Right atrium auricular region (tissue), 2 donors: ENCODE measurements at places on chromosomes 3 and 15.

DNA sequence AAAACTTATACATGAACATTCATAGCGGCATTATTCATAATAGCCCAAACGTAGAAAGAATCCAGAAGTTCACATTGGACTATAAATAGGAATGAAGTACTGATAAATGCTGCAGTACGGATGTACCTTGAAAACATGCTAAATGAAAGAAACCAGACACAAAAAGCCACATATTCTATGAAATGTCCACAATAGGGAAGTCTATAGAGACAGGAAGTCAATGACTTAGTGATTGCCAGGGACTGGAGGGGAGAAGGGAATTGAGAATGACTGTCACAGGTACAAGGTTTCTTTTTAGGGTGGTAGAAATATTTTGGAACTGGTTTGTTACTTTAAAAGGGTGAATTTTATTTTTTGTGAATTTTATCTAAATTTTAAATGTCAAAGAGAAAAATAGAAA lies 71.4 kb upstream of the SKOR1 start:
- DNase-seq: no peak

GRCh38 chr3:119035014-119035346 lies 334 bp upstream of the IGSF11 start:
- no peak for DNase-seq

DNA sequence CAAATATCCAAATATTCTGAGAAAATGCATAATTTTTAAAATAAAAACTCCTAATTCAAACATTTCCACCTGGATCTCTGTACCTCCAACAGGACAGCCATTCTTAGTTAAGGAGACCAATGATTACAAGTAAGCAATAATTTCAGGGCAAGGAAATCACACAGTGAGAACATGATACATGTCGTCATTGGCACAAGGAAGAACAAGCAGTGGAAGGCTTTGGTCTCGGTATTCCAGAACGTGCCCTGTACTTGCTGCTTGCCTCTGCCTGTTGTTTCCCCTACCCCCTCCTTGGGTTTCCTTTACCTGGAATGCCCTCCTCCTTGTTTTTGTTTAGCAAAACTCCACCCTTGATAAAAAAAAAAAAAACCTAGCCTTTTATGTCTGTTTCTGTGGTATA lies 72.8 kb downstream of the PPM1L start:
- DNase-seq: no peak

DNA sequence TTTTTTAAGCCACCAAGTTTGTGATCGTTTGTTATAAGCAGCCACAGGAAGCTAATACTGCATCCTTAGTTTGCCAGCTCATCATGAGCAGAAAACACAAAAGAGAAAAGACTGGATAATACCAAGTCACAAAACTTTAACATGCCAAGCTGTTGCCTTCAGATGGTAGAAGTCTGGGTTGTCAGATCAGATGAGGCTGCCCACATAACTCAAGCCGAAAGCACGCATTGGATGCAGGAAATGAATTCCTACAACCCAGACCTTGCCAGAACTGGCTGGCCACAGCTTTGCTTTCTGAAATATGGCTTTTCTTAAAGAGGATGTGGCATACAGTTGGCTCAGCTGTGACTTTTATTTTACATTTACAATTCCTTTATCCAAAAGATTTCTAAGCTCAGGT lies 118.3 kb upstream of the NEO1 start:
- DNase-seq: no peak

- DNase-seq: no peak
Observed at GRCh38 chr3:114466251-114466650, 172.4 kb downstream of the TIGIT start.

GRCh38 chr15:93348711-93349545 lies 259.9 kb upstream of the RGMA start:
- no peak for DNase-seq

DNA sequence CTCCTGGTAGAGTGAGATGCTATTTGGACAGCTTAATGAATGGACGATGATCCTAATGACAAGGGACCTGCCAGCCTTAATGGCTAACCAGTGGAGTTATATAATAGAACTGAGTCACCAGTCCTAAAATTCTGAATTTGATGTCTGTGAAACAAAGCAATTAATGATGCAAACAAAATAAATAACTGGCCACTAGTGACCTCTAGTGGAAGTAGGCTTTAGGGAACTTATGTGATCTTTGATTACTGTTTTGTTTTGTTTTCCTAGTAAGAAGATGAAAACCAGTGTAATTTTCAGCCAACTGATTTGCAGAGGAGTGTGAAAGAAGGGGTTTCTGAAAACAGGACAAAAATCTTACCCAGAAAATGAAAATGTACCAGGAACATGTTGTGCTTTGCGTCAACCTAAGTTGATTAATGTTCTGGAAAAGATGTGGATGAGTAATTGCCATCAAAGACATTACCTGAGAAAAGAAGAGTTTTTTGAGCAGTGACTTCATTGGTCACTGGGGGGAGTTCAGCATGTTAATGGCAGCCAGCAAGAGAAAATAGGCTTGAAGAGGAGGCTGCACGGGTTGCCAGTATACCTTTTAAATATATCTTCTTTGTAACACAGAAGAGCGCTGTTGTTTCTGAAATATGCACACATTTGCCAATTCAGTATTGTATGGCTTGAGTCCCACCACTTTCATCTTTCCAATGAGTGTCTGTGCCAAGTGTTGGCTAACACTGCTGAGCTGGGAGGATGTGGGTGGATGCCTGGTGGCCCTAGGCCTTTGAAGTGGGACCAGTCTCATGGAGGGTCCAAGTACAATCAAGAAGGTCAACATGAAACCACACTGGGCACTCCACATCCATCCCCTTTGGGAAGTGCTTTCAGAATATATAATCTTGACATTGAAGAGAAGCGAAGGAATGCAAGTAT lies 9.3 kb downstream of the VEPH1 start:
- no peak for DNase-seq

DNA sequence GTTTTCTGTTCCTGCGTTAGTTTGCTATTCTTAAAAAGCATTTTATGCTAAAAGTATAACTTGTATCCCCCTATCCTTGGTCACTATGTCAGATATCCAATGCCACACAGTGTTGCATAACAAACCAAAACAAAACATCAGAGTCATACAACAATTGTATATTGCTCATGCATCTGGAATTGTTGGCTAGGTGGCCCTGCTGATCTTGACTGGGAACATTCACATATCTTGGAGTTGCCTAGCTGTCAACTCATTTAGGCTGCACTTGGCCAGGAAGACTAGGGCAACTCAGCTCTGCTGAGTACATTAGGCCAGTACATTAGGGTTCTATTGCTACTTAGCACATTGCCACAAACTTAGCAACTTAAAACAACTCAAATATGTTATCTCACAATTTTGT lies 706.5 kb upstream of the UBE2E2 start:
- no peak for DNase-seq

DNA sequence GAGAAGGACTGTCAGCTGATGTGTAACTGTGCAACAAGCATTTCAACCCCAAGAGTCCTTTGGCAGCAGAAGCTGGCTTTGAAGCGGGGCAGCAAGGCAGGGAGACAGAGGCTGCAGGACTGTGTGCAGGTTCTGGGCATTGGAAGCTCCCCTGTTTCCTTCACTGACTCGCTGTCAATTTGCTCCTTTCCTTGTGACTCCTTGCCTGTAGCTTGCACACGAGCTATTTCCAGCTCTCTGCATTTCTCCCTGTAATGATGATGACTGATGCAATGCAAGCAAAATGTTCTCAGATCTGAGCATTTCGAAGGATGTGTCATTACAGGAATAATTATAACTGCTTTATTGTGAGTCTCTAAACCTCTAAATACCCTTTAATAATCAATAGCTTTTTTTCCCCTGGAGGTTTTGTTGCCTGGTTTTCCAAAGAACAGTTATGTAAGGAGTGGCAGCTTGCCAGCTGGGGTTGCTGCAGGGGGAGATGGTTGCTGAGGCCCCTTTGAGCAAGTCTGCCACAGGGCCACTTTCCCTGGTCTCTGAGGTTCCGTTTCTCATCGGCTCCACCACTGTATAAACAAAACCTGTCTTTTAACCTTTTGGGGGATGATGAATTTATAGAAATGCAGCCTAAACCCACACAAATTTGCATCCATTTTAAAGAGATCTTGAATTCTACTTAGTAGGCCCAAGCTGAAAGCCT lies 2.8 kb downstream of the APOD start:
- DNase-seq: no peak

DNA sequence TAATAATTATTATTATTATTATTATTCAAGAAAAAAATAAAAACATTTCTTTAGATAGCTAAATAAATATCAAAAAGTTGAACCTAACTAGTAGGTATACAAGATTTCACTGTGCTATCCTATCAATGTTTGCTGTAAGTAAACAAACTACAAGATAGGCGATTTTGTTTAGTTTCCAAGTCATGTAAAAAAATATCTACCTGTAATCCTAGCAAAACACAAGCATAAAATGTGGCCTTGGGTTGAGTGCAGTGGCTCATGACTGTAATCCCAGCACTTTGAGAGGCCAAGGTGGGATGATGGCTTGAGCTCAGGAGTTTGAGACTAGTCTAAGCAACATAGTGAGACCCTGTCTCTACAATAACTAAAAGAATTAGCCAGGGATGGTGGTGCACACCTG lies 71.6 kb upstream of the CSPG5 start:
- no peak for DNase-seq

DNA sequence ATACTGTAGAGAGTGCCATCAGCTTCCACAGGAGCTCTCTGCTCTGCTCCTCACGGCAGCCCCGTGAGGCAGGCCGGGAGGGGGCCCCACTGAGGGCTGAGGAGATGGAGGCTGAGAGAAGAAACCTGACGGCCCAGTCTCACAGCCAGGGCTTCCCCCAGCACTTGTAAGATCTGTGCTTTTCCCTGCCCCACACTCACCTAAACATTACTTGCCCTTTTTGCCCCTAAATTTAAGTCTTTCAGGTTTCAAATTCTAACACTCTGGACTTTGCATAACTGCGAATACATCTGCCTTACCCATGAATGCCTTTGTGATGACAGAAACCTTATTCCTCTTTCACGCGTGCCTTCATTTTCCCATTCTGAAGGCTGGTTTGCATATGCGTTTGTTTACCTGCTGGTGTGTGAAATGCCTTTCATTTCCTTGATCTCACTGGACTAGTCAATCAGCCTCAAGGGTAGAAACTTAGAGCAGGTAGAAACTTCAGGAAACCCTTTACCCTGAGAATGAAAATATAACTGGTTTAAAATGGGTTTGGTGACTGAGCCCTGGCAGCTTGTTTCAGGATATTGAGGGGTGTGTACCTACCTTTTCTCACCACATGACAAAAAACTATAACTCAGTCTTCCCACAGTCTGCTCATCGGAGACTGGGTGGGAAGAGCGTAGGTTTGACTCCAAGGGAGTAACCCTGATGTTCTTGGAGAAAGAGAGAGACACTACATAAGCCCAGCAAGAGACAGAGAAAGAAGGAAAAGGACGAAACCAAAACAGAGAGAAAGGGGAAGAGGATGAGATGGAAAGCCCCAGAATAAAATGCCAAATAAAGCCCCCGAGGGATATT lies 20.1 kb downstream of the SLC12A8 start:
- no peak for DNase-seq

DNA sequence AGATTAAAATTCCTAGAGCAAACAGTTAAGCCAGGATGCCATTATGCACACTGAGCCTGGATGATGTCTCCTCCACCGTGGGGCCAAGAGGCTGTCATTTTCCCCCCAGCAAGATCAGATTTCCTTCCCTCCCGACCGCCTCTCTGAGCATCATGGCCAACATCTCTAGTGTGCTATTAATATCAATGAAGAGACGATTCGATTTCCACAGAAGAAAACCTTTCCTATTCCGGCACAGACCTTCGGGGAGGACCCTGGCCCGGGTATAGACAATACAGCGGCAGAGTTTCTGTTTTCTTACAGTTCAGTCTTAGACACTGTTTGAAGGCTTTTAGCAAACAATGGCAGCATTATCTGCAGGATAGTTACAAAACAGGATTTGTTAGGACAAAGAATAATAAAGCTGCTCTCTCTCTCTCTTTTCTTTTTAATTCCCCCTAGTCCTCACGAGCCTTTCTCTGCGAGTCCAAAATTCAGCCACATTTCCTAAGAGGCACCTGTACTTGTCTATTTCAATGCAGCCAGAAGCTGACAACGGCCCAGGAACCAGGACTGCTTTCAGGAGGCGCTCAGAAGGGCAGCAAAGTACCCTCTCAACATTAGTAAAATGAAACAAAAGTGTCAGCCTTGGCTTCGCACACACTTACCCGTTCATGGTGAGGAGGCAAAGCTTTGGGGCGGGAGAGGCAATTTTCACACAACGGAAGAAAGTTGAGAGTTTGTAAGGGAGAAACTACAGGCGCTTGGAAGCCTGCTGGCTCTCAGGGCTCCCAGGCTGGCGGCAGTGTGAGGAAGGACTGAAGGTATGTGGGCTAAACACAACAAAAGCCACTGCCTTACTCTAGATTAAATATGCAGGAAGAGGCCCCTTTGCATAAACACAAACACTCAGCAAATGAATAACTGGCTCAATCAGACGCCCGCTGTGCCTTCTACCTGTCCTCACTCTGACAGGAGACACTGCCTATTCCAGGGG lies 278.0 kb downstream of the FOXP1 start:
- DNase-seq: no peak

GRCh38 chr3:46674031-46674845 lies 19.2 kb downstream of the ALS2CL start:
- DNase-seq: no peak

GRCh38 chr3:151869181-151869580 lies 4.3 kb upstream of the SUCNR1 start:
- DNase-seq: no peak

DNA sequence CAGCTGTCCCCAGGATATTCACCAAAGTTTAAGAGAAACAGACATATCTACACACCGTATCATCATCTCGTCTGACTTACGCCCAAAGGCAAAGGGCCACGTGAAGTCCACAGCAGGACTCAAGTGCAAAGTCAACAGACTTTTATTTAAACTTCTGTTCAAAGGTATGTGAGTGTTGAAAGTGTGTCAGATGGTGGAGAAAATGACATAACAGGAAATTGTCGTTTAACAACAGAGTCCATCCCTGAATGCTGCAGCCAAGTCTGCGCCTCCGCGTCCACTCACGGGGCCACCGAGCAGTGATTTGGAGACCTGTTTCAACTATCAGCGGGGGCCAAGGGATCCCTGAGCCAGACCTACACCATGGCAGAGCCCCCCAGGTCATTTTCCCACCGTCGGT lies 165.6 kb downstream of the XXYLT1 start:
- no peak for DNase-seq

GRCh38 chr3:183410280-183410679 lies 18.1 kb downstream of the MCF2L2 start:
- no peak for DNase-seq

GRCh38 chr3:172213200-172213599 lies 173.8 kb downstream of the FNDC3B start:
- DNase-seq: no peak

GRCh38 chr3:106185949-106186348 lies 317.1 kb upstream of the CBLB start:
- no peak for DNase-seq

DNA sequence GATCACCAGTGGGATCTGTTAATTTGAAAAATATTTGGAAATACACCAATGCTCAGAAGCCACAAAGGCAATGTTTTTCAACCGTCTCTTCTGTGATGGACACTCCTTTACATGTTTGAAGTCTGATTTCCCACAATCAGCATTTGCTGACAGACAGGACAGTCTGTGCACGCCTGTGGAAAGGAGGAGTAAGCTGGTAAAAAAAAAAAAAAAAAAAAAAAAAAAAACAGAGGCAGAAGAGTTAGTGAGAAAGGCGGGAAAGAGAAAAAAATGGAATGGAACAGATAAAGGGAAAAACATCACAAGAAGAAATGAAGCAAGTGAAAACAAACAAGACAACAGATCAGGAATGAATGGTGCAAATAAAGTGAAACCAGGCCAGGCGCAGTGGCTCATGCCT lies 35.0 kb downstream of the PRTG start:
- DNase-seq: no peak

GRCh38 chr3:169026543-169027182 lies 636.8 kb downstream of the MECOM start:
- DNase-seq: no peak

- DNase-seq: no peak
Observed at GRCh38 chr15:69979262-69979661, 118.5 kb downstream of the TLE3 start.
